Dorsolateral prefrontal cortex (tissue), 122 donors: ENCODE measurements at places on chromosomes 7 and 10. TPM values are rescaled to one million over a fixed set of nuclear protein-coding genes. Genes with fewer than 3 reads are reported as not detected.

GRCh38 chr10:22682237-22683139 is 31.9 kb downstream of the PIP4K2A start:
- DNase-seq, result no peak

- DNase-seq, result no peak
These were observed 6.3 kb upstream of the ZNF503 start for GRCh38 chr10:75407713-75408508.

DNA sequence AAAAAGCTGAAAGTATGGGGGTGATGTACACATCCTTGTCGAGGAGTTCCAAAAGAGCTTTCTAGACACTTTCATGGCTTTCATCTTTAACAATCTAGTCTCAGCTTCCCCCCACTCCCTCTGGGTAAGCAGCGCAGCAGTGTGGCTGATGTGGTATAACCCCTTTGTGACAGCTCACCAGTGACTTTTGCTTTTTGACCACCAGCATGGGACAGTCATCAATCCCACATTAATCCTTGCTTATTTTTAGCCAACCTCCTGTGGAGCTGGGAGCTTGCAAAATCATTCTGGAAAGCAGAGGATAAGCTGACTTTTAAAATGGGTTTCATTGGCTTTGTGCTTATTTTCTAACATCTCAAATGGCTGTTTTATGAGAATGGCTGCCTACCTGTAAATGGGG is 272.7 kb downstream of the HDAC9 start:
- no peak for DNase-seq

- DNase-seq, result no peak
These were observed 177.9 kb downstream of the SKAP2 start for GRCh38 chr7:26686448-26686981.

DNA sequence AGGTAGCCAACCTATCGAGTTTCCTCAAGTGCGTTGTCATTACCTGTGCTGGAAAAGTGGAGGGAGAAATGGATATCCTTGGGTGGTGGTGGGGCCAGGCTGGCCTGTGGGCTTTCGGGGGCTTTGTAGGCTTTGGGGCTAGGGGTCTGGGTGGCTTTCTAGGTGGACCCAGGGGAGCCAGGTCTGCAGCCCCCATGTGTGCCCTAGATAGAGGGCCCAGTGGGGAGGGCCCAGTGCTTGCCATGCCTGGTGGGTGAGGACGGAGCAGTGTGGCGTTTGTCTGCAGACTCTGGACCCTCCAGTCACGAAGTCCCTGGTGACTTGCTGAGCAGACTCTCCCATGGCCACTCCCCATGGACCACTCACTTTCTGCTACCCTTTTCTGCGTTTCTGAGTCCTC is 19.7 kb downstream of the EMX2 start:
- no peak for DNase-seq

- DNase-seq, result no peak
These were observed 149.5 kb downstream of the RGS10 start for GRCh38 chr10:119393019-119393418.

Gene CYP26C1
- 0.52 TPM for total RNA-seq

- no peak for DNase-seq
These were observed 49.5 kb downstream of the SMURF1 start for GRCh38 chr7:99094401-99094800.

- no peak for DNase-seq
These were observed 27.8 kb downstream of the NKX2-3 start for GRCh38 chr10:99560277-99561126.

DNA sequence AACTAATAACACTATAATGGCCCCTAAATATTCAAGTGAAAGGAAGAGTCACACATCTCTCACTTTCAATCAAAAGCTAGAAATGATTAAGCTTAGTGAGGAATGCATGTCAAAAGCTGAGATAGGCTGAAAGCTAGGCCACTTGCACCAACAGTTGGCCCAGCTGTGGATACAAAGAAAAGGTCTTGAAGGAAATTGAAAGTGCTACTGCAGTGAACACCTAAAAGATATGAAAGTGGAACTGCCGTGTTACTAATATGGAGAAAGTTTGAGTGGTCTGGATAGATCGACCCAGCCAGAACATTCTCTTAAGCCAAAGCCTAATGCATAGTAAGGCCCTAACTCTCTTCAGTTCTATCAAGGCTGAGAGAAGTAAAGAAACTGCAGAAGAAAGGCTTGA is 12.1 kb upstream of the SNX13 start:
- DNase-seq, result no peak

GRCh38 chr10:127878475-127879055 is 14.2 kb downstream of the CLRN3 start:
- no peak for DNase-seq

DNA sequence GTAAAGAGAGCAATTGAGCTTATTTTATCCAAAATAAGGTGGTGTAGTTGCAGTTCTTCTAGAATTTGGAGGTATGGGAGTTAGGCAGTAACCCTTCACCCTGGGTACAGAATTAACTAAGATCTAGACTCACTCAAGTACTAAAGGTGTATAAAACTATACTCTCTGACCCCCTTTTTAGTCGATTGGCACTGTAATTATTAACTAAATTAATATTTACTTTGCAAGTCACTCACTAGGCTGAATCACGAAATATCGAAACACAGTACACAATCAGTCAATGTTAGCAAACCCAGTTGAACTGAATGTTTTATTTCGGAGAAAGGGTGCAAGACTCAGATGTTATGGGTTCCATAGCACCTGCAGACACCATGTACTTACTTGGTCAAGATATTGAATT is 14.6 kb upstream of the CYP2C19 start:
- DNase-seq, result no peak

Gene ANKRD22
- total RNA-seq, result 0.30 TPM

- DNase-seq, result no peak
These were observed 9.6 kb upstream of the NDUFB2 start for GRCh38 chr7:140686921-140687320.

Gene RAMP3
- 11.3 TPM for total RNA-seq

DNA sequence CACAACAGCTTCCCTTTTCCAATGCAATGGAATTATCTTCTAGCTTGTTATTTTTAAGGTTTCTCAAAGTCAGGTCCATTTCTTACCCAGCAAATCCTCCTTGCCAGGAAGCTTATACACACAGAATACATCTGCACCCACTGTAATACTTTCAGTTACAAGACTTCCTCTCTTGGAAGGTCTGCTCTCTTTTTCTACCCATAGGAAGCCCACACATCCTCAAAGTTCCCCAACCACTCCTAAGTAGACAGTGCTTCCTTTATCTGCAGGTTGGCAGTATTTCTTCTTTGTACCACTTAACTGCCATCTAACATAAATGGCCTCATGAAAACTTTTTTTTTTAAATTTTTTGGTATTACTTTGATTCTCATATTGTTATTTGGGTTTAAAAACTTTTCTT is 155.6 kb downstream of the TAX1BP1 start:
- no peak for DNase-seq

DNA sequence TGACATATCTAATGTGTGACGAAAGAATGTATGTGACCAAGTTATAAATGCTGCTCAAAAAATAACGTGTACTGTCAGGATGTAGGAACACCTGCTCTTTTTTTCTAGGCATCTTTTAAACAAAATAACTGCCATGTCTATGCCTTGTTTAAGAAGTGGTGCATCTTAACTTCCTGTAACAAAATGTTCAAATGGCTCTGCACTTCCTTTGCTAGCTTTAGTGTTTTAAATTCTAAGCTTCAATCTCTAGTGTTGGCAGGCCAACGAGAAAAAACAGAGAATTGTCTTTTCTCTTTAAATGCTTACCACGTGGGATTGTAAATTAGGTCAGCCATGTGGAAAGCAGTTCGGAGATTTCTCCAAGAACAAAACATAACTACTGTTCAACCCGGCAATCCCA is 14.6 kb upstream of the PDSS1 start:
- DNase-seq, result no peak

Gene SUN3
- 0.81 TPM for total RNA-seq

DNA sequence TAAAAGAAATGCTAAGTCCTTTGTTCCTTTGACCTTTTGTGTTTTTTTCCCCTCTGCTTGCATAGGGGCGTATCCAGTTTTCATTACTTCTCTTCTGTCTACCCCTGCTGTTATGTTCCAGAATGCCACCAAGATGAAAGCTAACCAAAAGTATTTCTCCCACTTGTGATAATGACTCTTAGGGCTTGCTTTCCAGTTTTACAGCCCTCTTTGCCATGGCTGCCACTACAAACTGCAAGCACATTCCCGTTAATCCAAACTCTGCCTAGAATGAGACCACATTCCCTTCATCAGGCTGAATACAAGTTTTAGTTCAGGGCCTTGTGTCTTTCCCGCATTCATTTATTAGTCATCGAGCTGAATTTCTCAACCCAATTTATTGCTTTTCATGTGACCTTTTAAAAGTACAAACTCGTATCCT is 23.6 kb upstream of the CD36 start:
- DNase-seq, result no peak

GRCh38 chr10:95445223-95445836 is 115.8 kb downstream of the SORBS1 start:
- DNase-seq, result no peak

Gene OPN4
- 1.4 TPM for total RNA-seq

- no peak for DNase-seq
These were observed 16.7 kb downstream of the P4HA1 start for GRCh38 chr10:73079779-73080541.

Gene KLF14
- total RNA-seq, result not detected

DNA sequence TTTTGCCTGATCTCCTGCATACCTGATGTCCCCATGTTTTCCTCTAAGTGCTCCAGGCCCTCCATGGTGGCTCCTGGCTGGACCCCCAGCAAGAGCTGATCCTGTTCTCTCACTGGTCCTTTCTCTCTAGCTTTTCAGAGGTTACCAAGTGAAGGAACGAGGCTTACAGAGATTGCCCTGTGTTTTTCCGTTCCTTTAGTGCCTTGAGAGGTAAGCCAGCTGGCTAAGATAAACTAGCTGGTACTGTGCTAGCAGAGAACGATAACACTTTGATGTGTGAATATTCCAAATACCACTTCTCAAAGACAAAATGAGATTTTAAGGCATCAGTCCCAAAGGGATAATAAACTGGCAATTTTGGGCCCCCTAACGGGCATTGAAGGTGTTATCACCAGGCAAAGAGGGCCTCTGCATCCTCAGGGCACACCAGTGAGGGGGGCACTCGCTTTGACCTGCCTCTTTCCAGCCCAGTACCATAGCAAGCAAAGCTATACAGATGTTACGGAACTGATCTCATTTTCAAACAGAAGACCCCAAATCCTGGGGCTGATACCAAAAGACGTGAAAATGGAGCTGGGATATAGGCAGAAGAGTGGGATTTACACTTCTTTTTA is 8.4 kb upstream of the CCNY start:
- DNase-seq, result no peak

GRCh38 chr7:118158766-118159165 is 25.2 kb upstream of the LSM8 start:
- DNase-seq, result no peak
